Activated effector memory CD4-positive, alpha-beta T cell treated with anti-CD3 and anti-CD28 coated beads, Interleukin-2, amount 50 U/mL, for 16 hours (primary cell): ENCODE measurements at places on chromosomes 5 and 9.

DNA sequence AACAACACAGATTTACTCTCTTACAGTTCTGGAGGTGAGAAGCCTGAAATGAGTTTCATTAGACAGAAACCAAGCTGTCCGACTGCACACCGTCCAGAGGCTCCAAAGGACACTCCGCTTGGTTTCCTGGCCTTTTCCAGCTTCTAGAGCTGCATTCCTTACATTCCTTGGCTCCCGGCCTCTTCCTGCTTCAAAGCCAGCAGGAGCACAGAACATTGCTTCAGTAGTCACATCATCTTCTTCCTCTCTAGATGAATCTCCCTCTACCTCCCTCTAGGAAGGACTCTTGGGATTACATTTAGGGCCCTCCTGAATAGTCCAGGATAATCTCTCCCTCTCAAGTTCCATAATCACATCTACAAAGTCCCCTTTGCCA, 213.3 kb downstream of the CDK5RAP2 start:
- DNase-seq: peak; percentile 4

GRCh38 chr9:91210318-91210717, 151.4 kb downstream of the AUH start:
- DNase-seq: no peak

DNA sequence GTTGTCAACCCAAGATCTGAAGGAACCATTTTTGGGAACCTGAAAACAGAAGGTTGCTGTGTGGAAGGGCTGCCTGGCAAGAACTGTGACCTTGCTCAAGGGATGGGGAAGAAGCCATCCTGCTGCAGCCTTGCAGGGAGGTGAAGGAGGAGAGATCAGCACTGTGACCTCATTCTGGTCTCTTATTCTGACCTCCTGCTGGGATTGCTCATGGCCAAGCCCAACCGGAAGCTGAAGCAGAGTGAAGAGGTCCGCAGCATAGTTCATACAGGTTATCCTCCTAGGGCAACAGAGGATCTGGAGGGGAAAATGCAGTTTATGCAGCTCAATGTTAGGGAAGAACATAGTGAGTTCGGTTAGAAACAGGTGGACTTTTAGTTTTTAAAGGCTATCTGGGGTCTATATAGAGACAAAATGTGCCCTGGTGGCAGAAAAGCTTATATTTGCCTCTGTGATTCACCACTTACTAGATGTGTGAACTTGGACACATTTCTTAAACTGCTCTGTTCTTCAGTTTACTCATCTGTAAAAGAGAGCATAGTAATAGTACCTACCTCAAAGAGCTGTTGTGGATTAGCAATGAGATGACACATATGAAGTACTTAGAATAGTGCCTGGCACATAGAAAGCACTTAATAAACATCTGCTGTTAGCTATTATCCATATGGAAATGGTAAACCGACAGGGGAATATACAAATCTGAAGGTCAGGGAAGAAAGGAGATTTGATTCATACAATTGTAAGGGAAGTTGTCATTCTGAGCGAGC, 57.9 kb upstream of the BNC2 start:
- DNase-seq: no peak

- DNase-seq: no peak
Observed at GRCh38 chr9:99071313-99072039, 33.4 kb upstream of the TGFBR1 start.

GRCh38 chr5:84028093-84028492, 307.4 kb upstream of the HAPLN1 start:
- DNase-seq: no peak

DNA sequence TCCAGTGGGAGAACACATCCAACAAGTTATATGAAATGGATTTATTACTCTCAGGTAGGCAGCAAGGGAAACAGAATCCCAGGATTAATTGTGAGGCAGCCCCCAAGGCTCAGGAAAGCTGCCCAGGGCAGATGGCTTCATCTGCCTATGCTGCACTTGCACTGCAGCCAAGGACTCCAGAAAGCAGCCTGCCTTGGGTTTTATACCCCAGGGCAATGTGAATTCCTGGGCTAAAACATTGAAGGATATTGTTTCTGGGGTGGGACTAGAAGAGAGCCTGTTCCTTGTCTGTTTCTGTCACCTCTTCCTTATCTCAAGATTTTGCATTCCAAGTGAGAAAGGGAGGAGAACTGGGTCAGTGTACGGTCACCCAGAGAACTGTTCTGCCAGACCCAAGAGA, 8.8 kb upstream of the CCL27 start:
- no peak for DNase-seq

DNA sequence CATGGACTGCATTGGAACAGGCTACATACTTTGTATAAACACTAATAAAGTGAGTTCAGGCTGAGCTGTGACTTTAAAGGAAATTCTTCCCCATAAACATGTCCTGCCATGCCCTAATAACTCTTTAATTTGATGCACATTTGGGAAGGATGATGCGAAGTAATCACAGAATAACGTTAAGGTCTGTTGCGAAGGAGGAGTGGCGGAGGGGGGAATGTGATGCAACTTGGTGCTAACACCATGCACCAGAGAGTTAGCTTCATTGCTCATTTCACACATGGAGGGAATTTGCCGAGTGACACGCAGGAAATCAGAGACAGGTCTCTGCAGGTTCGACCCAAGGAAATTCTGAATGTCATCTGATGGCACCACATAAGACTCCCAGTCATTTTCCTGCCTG, 32.9 kb downstream of the SLIT3 start:
- DNase-seq: no peak

DNA sequence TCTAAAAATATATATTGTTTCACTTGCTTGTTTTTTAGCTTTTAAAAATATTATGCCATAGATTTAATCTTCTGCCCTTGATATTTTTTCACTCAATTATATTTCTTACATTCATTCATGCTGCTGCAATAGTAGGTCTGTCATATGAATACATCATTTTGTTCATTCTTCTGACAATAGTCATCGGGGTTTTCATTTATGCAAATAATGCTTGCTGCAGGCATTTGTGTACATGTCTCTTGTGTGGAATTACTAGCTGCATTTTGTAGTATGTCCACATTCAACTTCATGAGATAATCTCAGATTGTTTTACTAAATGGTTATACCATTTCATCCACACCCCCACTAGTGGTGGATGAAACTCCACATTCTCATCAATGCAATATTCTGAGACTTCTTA, 5.3 kb upstream of the PLPP1 start:
- DNase-seq: no peak
